ENCODE measurements at places on chromosomes 16 and 17. TPM values are rescaled to one million over a fixed set of nuclear protein-coding genes. Genes with fewer than 3 reads are reported as not detected.

Gene CRLF3
- 15.2 TPM for total RNA-seq

Gene ATAD5
- 4.3 TPM for total RNA-seq

Gene HOXB1
- total RNA-seq, result not detected

Gene CANT1
- 88.3 TPM for total RNA-seq

Gene PRSS36
- total RNA-seq, result 0.51 TPM

Gene ULK2
- 15.3 TPM for total RNA-seq

Gene RNF112
- total RNA-seq, result 0.45 TPM

Gene ARHGDIG
- total RNA-seq, result 2.2 TPM
